Activated naive CD4-positive, alpha-beta T cell treated with anti-CD3 and anti-CD28 coated beads, Interleukin-2, amount 10 ng/mL, durations not matched to agents 7 days and 5 days (primary cell): ENCODE measurements at places on chromosomes 16 and 17.

DNA sequence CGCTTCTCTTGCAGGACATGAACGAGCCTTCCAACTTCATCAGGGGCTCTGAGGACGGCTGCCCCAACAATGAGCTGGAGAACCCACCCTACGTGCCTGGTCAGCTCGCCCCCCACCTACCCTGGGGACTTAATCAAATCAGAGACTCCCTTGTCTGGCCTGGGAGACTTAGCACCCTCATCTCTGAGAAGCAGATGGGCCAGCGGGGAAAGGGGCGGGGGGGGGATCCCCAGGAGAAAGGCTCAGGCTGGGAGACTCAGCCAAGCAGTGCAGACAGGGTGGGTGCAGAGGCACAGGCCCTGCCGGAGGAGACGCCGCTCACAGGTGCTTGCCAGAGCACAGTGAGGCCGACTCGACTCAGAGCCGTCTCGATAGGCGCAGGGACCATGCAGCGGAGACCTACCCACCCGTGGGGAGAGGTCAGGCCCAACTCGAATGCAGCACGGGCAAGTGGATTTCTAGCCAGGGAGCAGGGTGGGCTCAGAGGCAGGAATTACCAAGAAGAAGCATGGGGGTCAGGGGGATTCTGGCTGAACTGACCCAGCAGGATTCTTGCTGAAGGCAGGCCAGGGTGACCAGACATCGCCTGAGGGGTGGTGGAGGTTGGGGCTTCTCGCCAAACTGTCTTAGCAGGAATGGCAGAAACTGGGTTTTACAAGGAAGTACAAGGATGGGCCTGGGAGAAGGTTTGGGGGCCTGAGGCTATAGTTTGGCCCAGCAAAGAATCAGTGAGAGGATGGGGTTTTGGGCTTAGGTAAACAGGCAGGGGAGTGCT is 9.7 kb downstream of the GAA start:
- H3K36me3 ChIP-seq: no peaks in the 10 kb centered on the region
- H3K4me3 ChIP-seq: no peak overlapping the region
- H3K4me1 ChIP-seq: peaks cover 2% of the 10 kb centered on the region
- H3K27me3 ChIP-seq: no peaks in the 10 kb centered on the region

DNA sequence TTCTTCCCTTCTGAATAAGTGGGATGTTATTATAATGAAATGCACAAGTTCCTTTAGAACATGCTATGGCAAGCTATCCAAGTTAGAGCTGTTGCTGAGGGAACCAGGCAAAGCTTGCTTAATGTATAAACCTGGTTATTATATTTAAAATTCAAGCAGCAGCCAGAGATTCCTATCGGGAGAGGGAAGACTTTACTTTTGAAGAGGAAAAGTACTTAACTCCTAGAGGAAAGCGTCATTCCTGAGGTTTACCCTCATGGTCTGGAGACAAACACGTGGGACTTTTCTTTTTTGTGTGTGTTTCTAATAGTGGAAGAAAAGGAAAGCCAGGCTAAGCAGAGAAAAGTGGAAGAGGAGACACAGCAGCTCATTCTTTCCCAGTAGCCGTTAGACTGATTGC is 39.9 kb upstream of the MYH10 start:
- no peak overlapping the region for H3K4me3 ChIP-seq
- H3K4me1 ChIP-seq: no peaks in the 10 kb centered on the region
- H3K36me3 ChIP-seq: no peaks in the 10 kb centered on the region
- H3K27me3 ChIP-seq: peaks cover 20% of the 10 kb centered on the region
- no peak for DNase-seq
- H3K27ac ChIP-seq: no peak overlapping the region

DNA sequence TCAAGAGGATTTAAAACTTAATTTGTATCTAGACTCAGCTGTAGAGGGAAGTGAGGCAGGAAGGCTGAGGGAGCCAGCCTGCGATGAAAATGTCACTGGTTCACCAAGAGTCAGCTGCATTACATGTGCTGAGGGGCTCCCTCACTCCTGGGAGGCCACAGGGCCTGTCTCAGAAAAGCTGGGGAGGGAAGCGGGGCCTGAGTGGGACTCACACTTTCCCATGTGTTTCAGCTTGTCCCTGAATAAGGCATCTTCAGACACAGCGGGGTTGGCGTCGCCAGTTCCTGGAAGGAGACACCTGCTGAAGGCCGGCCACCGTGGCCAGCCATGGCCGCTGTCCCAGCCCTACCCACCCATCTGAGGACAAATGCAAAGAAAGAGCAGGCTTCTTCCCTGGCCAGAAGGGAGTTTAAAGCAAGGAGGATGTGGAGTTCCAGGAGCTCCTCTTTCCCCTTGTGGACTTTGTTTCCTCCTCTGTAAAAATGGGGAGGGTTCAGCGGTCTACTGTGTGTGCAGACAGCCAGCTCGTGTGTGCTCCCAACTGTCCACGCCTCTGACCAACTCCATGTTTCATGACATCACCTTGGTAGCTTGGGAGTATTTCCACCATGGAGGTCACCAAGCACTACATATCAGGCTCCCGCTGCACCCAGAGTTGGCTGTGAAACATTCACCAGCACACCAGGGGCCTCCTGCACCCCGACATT is 19.2 kb upstream of the MRPS23 start:
- peaks cover 74% of the 10 kb centered on the region for H3K27me3 ChIP-seq
- DNase-seq: no peak
- H3K36me3 ChIP-seq: no peaks in the 10 kb centered on the region
- H3K4me1 ChIP-seq: peaks cover 34% of the 10 kb centered on the region

GRCh38 chr17:56020369-56020768 is 132.9 kb upstream of the ANKFN1 start:
- no peaks in the 10 kb centered on the region for H3K36me3 ChIP-seq
- H3K4me1 ChIP-seq: no peaks in the 10 kb centered on the region
- H3K4me3 ChIP-seq: no peak overlapping the region
- DNase-seq: no peak
- H3K27ac ChIP-seq: no peak overlapping the region

GRCh38 chr17:82439829-82440365 is 10.7 kb downstream of the CYBC1 start:
- no peaks in the 10 kb centered on the region for H3K27me3 ChIP-seq
- no peak overlapping the region for H3K27ac ChIP-seq
- H3K36me3 ChIP-seq: peaks cover 18% of the 10 kb centered on the region
- no peak overlapping the region for H3K4me3 ChIP-seq
- DNase-seq: no peak

DNA sequence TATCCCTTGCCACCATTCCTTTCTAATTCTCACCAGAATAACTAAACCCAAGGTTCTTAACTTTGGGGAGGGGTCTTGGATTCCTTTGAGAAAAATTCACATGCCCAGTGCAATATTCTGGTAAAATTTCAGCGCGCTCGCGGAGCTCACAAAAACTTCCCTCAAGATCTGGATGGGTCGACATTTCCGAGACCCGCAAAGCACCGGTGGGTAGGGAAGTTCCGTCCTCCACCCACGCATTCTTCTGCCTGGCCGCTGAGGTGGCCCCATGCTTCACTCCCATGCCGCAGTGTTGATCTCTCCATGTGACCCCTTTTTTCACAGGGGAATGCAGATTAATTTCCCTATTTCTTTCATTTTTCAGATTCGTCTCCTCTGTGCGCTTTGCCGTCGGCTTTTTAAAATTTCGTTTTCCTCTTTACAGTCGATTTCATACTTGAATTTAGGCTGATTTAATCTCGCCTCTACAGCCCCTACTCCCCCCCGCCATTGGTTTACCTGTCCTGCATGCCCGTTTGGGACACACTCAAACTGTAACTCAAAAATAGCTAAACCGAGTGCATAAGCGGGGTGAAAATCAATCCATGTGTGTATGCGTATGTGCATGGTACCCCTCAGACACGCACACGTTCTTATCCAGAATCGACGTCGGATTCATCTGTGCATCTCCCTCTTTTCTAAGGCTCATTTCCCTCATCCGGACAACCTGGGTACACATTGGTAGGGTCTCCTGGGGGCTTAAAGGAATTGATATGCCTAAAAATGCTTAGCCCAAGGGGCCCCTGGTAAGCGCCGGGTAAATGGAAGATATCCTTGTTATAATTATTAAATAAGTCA is 1.4 kb upstream of the SP6 start:
- H3K4me3 ChIP-seq: no peak overlapping the region
- H3K27ac ChIP-seq: no peak overlapping the region
- peaks cover 18% of the 10 kb centered on the region for H3K4me1 ChIP-seq
- peaks cover 100% of the 10 kb centered on the region for H3K27me3 ChIP-seq

DNA sequence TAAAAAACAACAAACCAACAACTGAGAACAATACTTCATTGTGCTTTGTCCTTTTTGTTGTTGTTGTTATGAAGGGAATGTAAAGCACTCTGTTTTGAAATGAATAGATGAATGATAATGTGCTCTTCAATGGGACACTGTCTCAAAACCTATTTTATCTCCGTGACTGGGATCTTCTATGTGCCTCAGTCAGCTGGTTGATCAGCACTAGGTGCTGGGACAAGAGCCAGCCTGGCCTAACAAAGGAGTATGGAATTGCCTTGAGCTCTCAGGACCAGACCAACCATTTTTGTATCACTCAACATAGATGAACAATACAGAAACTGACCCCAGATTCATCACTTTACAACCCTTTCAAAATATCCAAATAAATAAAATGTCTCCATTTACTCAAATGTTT is 440.2 kb downstream of the KCNJ2 start:
- no peaks in the 10 kb centered on the region for H3K27me3 ChIP-seq
- no peaks in the 10 kb centered on the region for H3K4me1 ChIP-seq
- no peak for DNase-seq
- H3K4me3 ChIP-seq: no peak overlapping the region
- H3K36me3 ChIP-seq: no peaks in the 10 kb centered on the region

DNA sequence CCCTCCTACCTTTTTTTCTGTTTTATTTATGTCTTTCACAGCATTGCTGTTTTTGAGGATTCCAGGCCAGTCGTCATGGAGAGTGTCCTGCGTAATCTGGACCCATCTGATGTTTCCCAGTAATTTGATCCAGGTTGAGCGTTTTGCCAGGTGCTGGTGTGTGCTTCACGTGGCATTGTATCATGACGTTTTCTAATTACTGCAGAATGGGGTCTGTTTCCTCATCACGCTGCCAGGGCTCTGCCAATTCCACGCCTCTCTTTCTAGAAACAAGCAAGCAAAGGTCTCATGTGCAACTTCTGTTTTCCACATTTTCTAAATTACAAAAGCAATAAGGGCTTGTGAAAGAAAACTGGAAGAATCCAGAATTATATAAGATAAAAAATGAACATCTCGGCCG is 28.3 kb upstream of the BHLHA9 start:
- no peak overlapping the region for H3K4me3 ChIP-seq
- H3K36me3 ChIP-seq: no peaks in the 10 kb centered on the region
- H3K4me1 ChIP-seq: peaks cover 20% of the 10 kb centered on the region
- H3K27me3 ChIP-seq: peaks cover 62% of the 10 kb centered on the region

DNA sequence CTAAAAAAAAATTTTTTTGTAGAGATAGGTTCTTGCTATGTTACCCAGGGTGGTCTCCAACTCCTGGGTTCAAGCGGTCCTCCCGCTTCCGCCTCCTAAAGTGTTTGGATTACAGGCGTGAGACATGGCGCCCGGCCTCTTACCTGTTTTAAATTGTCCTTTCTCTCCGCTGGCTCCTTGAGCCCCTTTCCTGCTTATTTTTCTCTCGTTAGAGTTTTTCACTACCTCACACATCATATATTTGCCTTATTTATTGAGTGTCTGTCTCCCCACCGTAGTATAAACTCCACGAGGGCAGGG is 760 bp upstream of the SEC14L5 start:
- peak overlapping the region; percentile 73 for H3K27ac ChIP-seq
- H3K36me3 ChIP-seq: no peaks in the 10 kb centered on the region
- H3K27me3 ChIP-seq: peaks cover 60% of the 10 kb centered on the region
- no peak for DNase-seq
- peak overlapping the region; percentile 76 for H3K4me3 ChIP-seq
